Colonic mucosa (tissue), 4 donors: ENCODE measurements at places on chromosomes 12 and 14. TPM values are rescaled to one million over a fixed set of nuclear protein-coding genes. Genes with fewer than 3 reads are reported as not detected.
A peak's percentile ranks its signal among the peaks of the same experiment; 100 is the strongest.

- DNase-seq: no peak
These were observed 450.7 kb downstream of the GALC start for GRCh38 chr14:87542288-87542687.

- no peak for DNase-seq
These were observed 36.4 kb downstream of the CCDC91 start for GRCh38 chr12:28226705-28227104.

DNA sequence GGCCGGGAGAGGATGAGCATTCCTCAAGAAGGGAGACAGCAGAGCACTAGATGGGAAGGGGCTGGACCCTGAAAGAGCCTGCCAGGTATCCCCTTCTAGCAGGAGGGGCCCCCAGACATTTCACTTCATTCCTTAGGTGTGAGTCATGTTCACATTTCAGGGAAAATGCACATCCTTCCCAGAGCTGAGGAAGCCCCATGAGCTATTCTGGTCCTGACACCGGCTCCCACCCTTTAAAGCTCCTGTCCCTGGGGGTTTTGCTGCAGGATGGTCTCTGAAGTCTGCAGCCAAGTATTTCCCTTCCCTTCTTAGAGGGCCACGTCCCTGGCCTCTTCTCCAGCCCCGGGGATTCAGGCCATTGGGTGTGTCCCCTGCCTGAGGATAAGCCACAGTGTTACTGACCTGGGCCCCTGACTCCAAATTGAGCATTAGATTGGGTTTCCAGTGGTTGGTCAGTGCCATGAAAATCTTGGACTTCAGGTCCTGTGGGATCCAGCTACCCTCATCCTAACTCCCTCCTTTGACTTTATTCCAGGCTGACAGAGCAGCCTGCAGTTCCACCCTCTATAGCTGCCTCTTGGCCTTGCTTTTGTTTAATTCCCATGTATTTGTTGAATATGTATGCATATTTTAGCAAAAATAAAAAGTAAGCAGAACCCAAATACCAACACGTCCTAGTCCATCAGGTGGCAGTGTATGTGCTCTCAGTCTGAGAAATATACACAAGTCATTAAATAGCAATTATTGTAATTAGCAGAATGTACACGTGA lies 267.1 kb downstream of the CACNA1C start:
- no peak for DNase-seq

DNA sequence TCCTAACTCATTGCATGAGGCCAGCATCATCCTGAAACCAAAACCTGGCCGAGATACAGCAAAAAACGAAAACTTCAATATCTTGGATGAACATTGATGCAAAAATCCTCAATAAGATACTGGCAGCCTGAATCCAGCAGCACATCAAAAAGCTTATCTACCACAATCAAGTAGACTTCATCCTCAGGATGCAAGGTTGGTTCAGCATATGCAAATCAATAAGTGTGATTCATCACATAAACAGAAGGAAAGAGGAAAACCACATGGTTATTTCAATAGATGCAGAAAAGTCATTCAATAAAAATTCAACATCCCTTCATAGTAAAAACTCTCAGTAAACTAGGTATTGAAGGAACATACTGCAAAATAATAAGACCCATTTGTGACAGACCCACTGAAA lies 56.5 kb upstream of the PPFIA2 start:
- no peak for DNase-seq

GRCh38 chr14:61322011-61322798 lies 826 bp downstream of the PRKCH start:
- peak; percentile 72 for DNase-seq

DNA sequence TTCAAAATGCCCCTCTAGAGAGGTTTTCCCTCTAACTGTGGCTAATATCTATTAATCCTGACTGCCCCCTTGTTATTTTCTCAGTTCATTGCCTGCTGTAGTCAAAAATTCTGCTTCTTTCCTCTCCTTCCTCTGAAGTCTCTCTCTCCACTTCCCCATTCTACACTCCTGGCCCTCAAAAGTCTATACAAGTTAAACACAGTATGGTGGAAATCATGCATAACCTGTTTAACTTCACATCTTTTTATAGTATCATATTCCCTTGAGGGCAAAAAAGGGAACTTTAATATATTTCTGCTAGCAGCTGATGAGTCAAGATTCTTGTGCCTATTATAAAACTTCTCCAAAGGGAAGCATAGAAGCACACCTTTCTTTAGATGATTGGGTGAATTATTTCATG lies 16.7 kb downstream of the GRIP1 start:
- DNase-seq: no peak

DNA sequence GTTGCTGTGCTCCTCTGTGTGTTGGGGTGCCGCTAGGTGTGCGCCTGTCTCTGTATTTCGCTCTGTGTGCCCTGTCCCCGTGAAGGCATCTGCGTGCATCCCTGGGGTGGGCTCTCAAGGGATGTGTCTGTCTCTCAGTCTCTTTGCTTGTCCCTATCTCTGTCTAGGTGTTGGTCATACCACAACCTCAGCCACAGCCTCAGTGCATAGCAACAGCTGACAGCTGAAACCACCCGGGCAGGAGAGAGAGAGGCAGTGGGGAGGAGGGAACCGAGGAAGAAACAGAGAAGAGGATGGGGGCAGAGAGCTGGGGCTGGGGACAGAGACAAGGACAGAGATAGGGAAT lies 953 bp upstream of the NXPH4 start:
- DNase-seq: no peak

DNA sequence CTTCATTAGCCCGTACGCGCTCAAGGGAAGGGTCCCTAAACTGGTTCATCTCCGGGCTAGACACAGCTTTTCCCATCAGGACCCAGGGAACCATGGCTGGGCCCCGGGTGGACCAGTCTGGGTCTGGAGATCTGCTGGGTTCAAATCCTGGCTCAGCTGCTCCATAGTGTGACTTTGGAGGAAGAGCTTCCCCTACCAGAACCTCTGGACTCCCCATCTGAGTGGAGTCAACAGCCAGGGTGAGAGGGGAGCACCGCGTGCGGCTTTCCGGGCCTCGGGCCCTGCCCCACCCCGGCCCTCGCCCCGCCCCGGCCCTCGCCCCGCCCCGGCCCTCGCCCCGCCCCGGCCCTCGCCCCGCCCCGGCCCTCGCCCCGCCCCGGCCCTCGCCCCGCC lies 41.2 kb downstream of the BEGAIN start:
- peak; percentile 49 for DNase-seq

- no peak for DNase-seq
These were observed 51.8 kb downstream of the SCAF11 start for GRCh38 chr12:45938566-45938965.

- DNase-seq: no peak
These were observed 17.5 kb upstream of the ERGIC2 start for GRCh38 chr12:29398495-29398894.

DNA sequence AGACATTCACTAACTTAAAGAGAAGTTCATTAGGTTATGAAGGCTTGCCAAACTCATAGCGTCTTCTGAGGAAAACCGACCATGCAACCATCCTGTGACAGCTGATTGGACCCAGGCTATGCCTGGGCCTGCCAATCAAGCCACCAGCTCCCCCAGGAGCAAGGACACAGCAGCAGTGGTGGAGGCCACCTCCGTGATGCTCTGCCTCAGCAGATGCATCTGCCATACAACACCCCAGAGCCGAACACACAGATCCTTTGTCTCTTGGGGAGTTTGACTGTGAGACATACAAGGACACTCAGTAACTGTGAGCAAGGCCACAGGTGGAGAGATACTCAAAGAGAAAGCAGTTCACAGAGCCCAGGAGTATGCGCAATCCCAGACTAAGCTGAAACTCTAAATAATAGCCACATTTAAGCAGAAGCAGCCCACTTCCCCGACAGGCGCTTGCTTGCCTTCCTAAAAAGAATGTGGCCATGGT lies 10.0 kb upstream of the CNIH1 start:
- no peak for DNase-seq

DNA sequence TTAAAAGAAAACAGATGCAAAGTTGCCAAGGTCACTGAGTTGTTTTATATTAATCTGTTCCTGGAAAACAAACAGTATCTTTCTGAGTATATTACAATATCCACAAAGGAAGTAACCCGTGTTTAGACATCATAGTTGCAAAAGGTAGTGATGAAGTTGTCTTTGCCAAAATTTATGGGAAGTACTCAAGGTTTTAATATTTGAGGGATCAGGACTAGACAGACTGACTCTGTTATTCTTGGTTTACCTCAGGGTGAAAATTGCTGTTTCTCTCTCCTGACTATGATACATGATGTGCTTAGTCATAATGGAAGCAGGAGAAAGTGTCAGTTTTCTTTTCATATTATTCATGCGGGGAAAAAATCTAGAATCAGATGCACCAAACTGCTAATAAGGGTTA lies 28.3 kb downstream of the TMEM233 start:
- no peak for DNase-seq

DNA sequence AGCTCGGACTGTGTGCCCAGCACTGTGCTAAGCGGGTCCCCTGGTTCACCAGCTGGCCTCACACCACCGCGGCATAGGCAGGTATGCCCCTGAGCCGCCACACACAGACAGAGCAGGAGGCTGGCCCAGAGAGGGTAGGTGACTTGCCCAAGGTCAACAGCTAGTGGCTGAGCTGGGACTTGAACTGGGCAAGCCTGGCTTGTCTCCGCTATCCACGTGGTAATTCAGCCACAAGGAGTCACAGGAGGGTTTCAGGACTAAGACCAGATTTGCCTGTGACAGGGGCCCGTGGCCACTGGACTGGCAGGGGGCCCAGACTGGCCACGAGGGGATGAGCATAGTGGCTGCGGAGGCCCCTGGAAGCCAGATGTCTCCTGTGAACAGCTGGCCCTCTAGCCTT lies 47.7 kb downstream of the NCOR2 start:
- no peak for DNase-seq

GRCh38 chr12:76144245-76144549 lies 59.7 kb upstream of the NAP1L1 start:
- DNase-seq: no peak

DNA sequence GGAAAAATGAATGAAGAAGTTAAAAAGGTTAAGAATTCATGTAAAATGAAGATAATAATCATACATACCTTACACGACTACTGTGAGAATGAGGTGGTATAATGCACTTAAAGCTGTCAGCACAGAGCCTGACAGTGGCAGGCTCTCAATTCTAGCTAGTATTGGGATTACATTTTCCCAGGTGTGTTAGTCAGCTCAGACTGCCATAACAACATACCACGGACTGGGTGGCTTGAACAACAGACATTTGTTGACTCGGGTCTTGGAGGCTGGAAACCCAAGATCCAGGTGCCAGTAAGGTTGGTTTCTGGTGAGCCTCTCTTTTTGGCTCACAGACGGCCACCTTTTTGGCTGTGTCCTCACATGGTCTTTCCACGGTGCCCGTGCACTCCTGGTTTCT lies 167.8 kb downstream of the CHST11 start:
- no peak for DNase-seq

ERG28 gene
- total RNA-seq: 32.3 TPM

KRT83 gene
- total RNA-seq: not detected

EVL gene
- total RNA-seq: 15.4 TPM

CCDC198 gene
- not detected for total RNA-seq

NUAK1 gene
- total RNA-seq: 3.7 TPM

RIPK3 gene
- total RNA-seq: 30.1 TPM
